ENCODE measurements at places on chromosomes 4 and X.

GRCh38 chr4:121053601-121054143 lies 18.7 kb downstream of the NDNF start:
- DNase-seq: peak; percentile 54

DNA sequence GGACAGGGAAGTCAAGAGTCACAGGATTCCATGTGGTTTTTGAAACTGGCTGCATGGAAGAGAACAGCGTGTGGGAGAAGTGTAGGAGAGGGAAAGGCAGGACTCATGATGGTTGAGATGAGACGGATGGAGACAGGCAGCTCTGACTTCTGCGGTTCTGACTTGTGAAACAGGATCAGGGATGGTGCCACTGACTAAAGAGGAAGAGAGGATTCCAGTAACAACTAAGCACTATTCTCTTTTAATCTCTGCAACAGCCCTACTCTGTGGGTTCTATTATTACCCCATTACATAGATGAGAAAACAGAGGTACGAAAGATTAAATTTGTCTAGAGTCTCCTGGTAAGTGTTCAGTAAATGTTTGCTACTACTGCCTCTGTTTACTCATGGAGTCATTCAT lies 156.3 kb downstream of the CBR4 start:
- no peak for DNase-seq

DNA sequence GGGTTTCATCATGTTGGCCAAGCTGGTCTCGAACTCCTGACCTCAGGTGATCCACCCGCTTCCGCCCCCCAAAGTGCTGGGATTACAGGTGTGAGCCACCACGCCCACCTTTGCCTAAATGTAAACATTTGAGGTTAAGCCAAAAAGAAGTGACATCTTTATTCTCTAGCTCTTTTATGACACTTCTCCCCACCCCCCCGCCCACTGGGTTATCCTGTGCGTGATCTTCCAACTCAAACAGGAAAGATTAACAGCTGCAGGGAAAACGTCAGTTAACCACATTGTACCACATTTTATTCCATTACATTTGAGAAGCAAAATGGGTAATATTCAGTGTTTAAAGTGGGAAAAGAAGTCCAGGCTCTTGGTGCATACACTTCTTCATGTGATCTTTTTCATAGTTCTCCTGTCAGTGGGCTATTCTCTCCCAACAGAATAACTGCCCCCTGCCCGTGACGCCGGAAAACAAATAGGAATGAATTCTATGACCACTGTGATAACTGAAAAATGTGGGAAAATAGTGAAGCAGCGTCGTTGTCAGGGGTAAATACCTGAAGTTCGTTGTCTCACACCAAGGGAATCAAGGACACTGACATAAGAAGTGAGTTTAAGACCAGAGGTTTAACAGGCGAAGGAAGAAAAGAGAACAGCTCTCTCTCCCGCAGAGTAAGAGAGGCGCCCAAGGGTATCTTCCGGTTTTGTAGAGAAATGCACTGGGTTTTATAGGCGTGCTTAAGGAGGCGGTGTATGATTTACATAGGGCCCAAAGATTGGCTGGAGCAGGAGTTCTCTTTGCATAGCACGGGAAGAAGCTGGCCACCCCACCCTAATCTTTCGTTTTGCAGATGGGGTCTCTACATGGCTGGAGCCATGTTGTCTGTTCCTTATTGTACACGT lies 9.7 kb upstream of the SRD5A3 start:
- no peak for DNase-seq

- DNase-seq: peak; percentile 31
Observed at GRCh38 chrX:104113222-104113965, 1.1 kb downstream of the ZCCHC18 start.

DNA sequence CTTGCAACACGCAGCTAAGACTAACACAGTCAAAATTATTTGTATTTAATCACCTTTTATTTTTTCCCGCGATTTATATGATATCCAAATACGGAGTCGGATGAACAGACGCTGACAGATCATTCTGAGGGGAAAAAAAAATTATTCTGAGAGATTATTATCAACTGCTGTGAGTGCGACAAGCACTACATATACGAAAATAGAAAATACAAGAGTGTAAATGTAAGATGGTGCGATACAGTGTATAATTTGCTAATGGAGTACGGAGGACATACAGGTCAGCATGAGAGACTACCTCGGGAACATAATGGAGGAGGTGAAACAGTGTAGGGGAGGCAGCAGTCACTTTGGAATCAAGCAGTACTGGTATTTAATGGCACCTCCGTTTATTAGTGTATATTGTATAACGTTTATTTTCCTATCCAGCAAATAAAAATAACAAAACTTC lies 2.8 kb upstream of the LIN54 start:
- DNase-seq: no peak

GRCh38 chr4:155179216-155179615 lies 29.2 kb upstream of the NPY2R start:
- peak; percentile 2 for DNase-seq

GRCh38 chr4:646460-646859 lies 21.1 kb downstream of the PDE6B start:
- no peak for DNase-seq

- DNase-seq: no peak
Observed at GRCh38 chr4:123096038-123096437, 173.6 kb upstream of the NUDT6 start.

DNA sequence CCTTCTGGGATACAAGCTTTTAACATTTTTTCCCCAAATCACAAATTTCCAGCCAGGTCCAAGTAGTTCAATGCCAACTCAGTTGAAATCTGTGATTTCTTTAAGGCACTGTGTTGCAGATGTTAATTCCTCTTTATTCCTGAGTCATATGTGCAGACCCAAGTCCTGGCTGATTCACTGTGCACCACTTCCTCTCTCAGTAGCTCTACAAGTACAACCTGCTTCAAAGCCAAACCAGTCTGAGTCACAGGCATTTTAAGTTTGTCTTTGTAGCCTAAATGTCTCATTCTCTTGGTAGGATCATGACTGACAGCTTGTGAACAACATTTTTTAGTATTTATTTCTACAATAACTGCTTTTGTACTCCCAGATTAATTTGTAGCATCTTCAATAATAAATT lies 165.6 kb upstream of the S100G start:
- peak; percentile 95 for DNase-seq

GRCh38 chr4:27986476-27986875 lies 1125.8 kb downstream of the STIM2 start:
- no peak for DNase-seq

- no peak for DNase-seq
Observed at GRCh38 chrX:36856849-36857248, 151.3 kb upstream of the FAM47C start.

DNA sequence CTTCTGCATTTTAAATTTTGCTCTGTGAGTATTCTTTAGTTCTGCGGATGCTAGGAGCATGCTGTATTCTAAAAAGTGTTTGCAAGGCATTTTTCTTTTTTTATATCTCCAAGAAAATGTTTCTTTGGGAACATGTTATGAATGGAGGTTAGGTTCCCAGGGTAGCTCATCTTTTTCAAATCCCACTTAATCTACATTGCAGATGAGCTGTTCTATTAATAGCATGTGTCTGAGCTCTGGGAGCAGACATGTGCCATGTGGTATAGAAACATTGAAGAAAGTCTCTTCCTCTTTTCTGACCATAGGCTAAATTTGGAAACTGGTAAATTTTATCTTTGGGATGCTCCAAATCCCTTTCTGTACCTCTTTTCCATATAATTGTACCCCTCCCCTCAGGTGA lies 23.2 kb downstream of the DIAPH2 start:
- DNase-seq: no peak

- DNase-seq: no peak
Observed at GRCh38 chr4:33841120-33841519, 2403.2 kb downstream of the ARAP2 start.

DNA sequence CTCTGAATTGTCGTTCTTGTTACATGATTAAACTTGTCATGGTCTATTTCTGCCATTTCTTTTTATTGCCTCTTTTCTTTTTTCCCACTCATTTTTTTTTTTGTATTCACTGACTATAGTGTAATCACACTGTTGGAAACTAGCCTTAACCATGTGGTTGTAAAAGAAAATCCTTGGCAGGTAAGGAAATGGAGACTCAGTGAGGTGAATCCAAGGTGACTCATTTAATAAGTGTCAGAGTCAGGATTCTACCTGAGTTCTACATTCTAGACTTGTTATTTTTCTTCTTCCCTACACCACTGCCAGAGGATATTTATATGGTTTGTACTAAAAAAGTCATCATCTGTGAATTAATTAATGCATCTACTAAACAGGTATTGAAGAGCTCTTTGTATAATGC lies 152.2 kb downstream of the CBLL2 start:
- DNase-seq: no peak

GRCh38 chr4:100926039-100926717 lies 408.4 kb upstream of the EMCN start:
- DNase-seq: no peak

- peak; percentile 52 for DNase-seq
Observed at GRCh38 chr4:47167081-47168035, 136.0 kb downstream of the GABRB1 start.

- DNase-seq: no peak
Observed at GRCh38 chr4:158043971-158044618, 128.7 kb downstream of the GASK1B start.

DNA sequence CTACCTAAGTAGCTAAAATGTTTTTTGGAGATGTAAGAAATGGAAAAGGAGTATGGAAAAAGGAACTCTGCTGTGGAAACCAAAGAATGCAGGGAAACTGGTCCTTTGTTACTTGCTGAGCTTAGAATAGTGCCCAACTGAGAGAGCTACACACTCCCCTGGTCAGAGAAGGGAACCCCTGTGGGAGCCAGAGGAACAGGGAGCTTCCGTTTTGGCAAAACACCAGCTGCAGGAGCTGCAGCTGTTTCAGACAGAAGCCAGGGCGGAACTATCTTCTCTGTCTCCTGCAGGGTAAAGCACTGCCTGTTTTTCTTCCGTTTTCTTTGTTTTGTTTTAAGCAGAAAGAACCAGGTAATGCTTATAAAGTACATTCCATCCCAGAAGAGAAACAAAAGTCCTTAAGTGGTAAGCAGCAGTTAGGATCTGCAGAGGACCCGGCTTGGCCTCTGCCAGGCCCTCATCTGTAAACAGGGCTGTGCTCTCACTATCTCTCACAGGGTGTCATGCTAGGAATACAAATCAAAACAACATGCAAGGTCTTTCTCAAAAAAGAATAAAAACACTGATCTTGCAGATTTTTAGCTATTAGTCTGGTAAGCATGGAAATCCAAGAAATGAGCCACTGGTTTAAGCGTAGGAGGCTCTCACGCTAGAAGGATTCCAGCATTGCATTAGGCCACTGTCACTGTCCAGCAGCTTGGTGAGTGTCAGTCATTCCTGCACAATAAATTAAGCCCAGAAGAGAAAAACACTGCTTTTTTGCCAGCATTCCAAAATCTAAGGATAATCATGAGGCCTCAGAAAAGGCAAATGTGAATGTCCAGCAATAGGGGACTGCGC lies 76.1 kb downstream of the CHST7 start:
- DNase-seq: no peak

GRCh38 chrX:40644821-40645358 lies 2.5 kb downstream of the CXorf38 start:
- peak; percentile 60 for DNase-seq

DNA sequence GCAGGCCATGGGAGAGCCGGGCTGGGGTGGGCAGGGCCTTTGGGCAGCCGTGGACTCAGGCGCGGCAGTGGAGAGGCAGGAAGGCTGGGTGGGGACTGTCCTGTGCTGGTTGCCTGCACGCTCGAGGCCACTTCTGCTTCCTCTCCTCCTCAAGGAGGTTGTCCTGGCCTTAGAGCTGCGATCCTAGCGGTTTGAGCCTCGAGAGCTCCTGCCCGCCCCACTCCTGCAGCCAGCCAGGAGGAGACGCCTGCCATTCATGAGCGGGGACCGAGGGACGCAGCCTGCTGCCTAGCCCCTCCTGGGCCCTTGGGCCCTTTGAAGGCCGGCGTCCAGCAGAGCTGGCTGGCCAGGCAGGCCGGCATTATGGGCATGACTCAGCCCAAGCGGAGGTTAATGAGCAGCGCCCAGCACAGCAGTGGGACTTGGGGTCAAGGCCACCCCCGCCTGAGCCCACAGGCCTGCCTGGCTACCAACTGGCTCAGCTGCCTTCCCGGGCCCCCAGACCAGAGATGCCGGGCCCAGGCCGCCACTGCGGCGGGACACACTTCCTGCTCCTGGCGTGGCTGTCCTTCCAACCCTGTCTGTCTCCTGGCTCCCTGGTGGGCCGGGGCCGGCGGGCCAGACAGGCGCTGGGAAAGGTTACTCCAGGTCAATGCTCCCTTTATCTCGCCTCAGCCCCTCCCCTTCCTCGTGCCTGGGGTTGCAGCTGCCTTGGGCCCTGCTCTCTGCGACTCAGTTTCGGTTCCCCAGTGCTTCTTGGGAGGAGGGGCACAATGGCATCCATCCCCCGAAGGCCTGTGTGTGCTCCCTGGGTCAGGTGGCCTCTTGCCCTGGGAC lies 1.8 kb downstream of the ABCD1 start:
- peak; percentile 46 for DNase-seq

DNA sequence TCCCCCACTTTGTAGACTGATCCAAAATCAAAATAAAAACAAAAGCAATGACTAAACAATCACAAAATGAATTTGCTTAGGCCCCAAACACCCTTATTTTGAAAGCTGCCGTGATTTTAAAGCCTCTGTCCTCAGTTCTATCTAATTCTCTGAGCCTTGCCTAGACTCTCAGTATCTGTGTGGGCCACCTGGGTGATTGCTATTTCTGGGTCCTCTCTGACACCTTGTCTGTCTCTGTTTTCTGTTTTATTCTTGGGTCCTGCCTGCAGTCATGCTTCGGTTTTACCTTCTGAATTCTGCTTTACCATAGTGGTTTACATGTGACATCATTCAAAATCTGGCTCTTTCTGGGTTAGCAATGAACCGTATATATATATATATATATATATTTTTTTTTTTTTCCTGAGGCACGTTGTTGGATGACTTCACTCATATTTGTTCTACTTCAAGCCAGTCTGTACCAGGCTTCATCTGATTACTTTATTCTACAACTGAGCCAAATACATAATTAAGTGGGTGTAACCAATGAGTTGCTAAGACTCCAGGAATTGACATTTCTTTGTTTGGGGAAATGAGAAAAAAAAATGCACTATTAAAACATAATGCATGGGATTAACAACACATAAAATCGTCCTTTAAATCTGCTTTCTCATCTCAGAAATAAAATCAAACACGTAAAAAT lies 710.7 kb upstream of the SLIT2 start:
- DNase-seq: no peak

GRCh38 chrX:40805404-40805803 lies 70.1 kb upstream of the MED14 start:
- DNase-seq: no peak

GRCh38 chrX:42748067-42748850 lies 29.7 kb downstream of the PPP1R2C start:
- DNase-seq: peak; percentile 64

DNA sequence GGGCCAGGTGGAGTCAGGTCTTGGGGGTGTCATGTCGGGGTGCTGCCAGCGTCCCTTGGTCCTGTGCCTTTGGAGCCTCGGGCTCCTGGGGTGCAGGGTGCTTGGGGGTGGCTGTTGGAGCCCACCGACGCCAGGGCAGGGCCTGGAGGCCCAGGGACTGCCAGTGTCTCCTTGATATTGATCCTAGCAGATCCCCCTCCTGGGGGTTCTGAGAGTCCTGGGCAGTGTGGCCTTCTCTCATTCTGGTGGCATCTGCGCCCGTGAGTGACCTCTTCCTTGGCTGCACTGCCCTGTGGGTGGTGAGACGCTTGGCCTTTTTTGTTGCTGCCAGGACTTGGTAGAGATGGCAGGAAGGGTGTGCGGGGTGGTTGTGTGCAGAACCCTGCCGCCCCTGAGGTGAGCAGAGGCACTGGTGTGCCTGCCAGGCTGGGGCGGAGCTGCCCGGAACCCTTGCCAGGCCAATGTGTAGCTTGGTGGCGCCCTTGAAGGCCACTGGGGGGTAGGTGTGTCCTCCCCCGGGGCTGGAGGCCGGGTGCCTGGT lies 7.0 kb downstream of the NAT8L start:
- DNase-seq: no peak

- no peak for DNase-seq
Observed at GRCh38 chr4:73664470-73664869, 44.2 kb upstream of the RASSF6 start.

All from astrocyte (in vitro differentiated cells and primary cell).